ENCODE measurements at places on chromosomes 12 and 14.

DNA sequence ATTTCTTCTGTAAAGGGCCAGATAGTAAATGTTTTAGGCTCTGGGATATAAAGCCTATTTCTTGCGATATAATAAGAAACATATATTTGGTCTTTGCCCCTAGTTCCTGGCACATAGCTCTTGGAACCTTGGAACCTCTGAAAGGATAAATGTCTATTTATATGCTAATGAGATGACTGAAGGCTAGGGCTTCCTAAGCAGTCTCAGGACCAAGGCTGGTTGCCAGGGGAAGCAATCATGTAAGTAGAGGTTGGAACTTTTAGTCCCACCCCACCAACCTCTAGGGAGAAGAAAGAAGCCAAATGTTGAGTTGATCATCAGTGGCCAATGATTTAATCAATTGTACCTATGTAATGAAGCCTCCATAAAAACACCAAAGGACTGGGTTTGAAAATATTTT is 26.6 kb upstream of the NFYB start:
- DNase-seq = no peak

DNA sequence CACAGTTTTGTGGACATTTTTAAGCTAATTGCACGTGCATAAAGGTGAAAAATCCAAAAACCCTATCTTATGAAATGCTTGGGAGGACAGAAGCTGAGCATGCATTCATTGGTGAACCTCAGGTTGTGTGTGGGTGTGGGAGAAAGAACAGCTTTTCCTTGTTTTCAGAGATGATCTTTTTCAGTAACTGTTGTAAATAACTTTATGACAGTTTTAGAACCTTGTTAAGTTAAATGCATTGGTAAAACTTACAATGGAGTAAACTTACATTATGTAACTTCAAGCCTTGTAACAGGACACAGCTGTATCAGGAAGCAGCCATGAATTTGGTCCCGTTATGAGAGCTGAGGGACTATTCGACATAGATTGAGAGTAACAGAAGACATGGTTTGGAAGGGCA is 587.4 kb downstream of the GALC start:
- no peak for DNase-seq

GRCh38 chr12:15530361-15530760 is 208.1 kb downstream of the PTPRO start:
- no peak for DNase-seq

GRCh38 chr12:75579552-75579951 is 68.1 kb upstream of the KRR1 start:
- no peak for DNase-seq

DNA sequence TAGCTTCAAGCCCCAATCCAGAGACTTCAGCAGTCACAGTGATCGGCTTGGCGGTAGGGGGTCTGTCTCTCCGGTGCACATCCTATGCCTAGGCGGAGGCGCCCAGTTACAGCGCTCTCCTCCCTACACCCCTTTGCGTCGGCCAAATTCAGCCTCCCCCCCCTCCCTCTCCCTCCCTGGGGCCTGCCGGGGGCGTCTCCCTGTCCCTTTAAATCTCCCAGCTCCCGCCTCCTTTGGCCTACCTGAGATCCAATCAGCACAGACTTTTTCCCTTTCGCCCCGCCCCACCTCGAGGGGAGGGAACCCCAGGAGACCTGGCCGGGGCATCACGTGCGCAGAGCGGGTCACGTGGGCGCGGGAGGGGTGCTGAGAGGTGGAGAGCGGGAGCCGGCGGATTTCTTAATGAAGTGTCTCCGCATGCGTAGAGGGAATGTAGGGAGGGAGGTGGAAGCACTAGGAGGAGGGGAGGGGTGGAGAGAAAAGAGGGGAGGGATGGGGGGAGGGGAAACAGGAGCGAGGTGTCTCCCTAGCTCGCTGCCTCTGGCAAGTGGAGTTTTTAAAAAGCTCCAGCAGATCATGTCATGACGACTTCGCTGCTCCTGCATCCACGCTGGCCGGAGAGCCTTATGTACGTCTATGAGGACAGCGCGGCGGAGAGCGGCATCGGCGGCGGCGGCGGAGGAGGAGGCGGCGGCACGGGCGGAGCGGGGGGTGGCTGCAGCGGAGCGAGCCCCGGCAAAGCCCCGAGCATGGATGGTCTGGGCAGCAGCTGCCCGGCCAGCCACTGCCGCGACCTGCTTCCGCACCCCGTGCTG is at the start of gene HOXC13:
Gene HOXC13, plus strand, starts transcription at position 506 of the 815 bp plus-strand sequence. Its CDS starts 76 bp downstream, at position 582.
- peak; percentile 96 for DNase-seq

- no peak for DNase-seq
These were observed 11.6 kb downstream of the POMT2 start for GRCh38 chr14:77309131-77309530.

GRCh38 chr12:127162307-127162706 is 1104.7 kb upstream of the TMEM132C start:
- DNase-seq = no peak

GRCh38 chr14:25111061-25111601 is 61.2 kb upstream of the STXBP6 start:
- peak; percentile 97 for DNase-seq

DNA sequence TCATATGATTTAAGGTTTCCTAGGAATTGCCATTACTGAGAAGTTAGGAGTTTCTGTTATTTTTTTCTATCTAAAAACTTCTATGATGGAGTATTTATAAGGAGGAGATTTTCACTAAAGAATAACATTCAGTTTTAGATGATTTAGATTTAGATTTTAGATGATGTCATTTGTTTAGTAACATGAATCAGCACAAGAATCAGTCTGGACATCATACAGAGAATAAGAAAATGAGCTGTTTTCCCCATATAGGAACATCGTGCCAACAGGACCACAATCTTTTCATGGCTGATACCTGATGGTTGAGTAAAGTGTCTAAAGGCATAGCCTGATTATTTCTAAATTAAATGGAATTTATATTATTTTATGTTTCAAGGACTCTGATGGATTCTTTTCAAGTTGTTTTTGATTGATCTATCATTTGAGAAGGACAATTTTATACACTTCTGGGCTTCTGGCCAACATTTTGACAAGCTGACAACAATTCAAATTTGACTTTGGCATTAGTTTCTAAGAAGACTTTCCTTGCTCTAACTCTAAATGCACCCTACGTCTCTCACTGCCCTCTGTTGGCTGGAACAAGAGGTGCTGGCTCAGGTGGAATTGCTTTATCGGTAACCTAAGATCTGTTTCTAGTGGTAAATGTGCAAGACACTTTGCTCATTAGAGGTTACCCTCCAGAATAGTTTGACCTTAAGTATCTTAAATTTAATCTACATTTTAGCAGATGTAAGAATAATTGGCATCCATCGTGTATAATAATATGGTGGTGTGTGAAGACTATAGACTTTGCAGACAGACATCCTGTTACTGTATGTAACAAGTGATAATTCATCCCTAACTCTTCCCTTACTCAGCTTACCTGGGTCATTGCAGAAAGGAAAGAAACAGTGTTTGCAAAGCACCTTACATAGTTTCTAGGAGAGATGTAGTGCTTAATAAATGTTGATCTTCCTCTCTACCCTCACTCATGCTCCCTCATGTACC is 42.8 kb upstream of the CPSF6 start:
- DNase-seq = no peak

GRCh38 chr12:109776624-109777023 is 56.6 kb downstream of the TRPV4 start:
- no peak for DNase-seq

GRCh38 chr12:6198051-6198450 is 2.1 kb upstream of the CD9 start:
- no peak for DNase-seq

GRCh38 chr12:132506328-132507160 is 16.6 kb downstream of the FBRSL1 start:
- no peak for DNase-seq

- no peak for DNase-seq
These were observed 322.3 kb downstream of the DUSP6 start for GRCh38 chr12:89029961-89030360.

DNA sequence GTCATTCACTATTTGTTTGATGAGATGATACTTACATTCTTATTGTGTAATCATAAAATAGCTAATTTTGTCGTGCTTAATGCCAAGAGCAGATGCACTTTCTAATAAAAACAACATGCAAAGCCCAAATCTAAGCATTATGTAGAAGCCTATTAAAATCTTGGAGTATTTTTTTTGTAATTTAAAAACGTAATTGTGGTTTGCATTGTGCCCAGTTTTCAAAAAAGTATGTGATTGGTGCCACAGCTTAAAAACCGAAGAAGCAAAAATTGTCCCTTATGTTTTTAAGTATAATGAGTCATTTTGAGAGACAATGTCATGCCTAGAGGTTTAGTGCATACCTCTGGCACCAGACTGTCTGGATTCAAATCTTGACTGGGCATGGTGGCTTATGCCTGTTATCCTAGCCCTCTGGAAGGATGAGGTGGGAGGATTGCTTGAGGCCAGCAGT is 464.8 kb upstream of the RGS6 start:
- no peak for DNase-seq

DNA sequence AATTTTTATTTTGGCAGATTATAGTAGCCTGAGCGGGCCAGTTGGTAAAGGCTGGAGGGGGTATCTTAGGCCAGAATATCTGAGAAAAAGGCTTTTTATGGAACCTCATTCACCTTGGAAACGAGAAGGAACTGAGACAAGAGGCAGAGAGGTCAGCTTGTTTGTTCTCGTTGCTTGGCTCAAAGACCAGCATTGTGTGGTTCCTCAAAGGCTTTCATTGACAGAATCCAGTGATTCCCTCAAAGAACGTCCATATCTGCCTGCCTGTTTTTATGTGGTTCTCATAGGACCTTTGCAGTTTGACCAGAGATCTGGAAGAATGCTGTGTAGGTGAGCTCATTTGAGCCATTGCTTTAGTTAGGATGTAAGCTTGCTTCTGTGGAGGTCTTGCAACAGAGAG is 117.3 kb downstream of the CFAP54 start:
- no peak for DNase-seq

- peak; percentile 86 for DNase-seq
These were observed 6.0 kb downstream of the TMCC3 start for GRCh38 chr12:94644141-94644979.

DNA sequence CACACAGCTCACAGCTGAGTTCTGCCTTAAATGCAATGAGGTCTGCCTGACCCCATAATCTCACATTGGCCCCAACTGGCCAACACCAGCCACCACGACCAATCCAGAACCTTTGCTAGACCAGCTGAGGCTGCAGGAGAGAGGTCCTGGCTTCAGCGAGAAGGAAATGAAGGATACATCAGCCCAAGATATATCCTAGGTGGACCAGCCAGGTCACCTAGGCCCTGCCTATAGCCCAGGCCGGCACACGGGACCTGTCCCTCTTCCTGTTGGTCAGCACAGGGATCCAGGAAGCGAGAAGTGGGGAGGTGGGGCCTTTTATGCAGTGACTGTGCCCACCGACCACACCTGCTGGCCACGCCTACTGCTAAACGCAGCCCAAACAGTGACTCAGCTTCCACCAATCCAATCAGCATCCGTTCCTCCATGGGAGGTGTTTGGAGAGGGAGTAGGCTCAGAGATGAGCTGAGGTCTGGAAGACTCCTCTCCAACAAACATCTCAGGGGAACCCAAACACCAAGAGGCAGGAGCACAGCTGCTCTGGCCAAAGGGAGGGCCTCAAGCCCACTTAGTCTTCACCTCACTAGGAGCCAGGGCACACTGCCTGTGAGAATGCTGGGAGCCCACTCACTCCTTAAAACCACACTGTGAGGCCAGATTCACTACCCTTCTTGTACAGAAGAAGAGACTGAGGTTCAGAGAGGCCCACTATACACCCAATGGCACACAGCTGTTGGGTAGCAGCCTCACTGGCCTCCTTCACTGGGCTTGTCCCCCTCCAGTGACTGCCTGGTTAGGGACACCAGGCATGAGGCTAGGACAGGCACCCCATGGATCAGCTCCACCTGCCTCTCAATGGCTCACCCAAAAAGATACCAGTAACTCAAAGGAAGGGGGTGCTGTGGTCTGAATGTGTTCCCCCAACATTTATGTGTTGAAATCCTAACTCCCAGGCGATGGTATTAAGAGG is 51.3 kb upstream of the PPP2R5C start:
- DNase-seq = no peak

DNA sequence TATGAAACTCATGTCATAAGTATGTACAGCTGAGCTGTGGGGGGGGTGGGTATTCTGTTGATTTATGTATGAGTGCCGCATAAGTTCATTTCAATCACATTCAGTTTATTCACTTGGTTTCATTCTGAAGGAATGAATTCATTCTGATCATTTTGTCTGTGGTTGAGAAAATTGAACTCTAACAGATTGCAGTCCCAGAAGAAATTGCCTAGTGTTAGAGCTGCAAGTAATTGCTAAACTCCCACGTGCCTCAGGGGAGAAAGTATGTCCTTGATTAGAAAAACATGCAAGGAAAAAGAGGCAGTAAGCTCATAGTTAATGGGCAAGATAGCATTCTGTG is 442.4 kb upstream of the MGAT4C start:
- peak; percentile 47 for DNase-seq

- DNase-seq = no peak
These were observed 53.6 kb upstream of the EIF5 start for GRCh38 chr14:103280278-103280928.

- no peak for DNase-seq
These were observed 63.0 kb upstream of the PLEKHA5 start for GRCh38 chr12:19066475-19067001.
